ENCODE measurements at places on chromosomes 6 and 20.

GRCh38 chr6:52210227-52210626, 24.1 kb downstream of the IL17A start:
- DNase-seq: no peak

- DNase-seq: no peak
Measured at GRCh38 chr6:128336436-128337095, 183.8 kb downstream of the PTPRK start.

GRCh38 chr20:23366384-23366783, 4.4 kb downstream of the GZF1 start:
- DNase-seq: no peak

DNA sequence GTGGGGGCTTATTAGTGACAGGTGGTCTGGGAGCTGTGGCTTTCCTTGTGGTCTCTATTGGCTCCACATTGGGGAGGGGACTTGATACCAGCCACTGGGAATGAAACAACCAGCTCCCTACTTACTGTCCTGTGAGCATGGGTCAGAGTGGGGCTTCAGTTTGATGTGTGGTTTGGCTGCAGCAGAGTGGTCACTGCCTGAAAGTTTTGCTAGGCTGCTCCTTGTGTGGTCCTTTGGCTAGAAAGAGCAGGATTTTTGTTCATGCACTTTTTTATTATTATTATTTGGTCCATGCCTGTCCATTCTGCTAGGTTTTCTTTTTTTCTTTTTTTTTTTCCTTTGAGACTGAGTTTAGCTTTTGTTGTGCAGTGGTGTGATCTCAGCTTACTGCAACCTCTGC, 7.5 kb upstream of the TMEM14B start:
- DNase-seq: no peak

- no peak for DNase-seq
Measured at GRCh38 chr6:89254569-89254968, 37.4 kb upstream of the GABRR1 start.

GRCh38 chr20:6140947-6141346, 18.1 kb upstream of the FERMT1 start:
- DNase-seq: no peak

DNA sequence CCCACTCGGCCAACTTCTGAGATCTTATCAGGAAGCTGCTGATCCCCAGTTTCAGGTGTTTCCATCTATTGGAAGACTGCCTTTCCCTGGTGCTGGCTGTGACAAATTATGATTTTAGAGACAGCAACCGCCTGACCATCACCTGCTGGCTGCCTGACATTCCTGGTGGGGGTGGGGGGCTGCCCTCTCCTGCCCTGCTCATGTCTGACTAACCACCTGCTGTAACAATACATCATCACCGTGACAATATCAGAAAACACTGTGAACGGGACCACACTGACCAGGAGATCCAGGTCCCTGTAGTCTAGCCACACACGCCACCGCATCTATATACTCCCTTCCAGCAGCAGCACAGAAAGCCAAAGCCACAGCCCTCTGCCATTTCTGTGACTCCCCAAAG, 537.5 kb downstream of the QKI start:
- DNase-seq: no peak

- no peak for DNase-seq
Measured at GRCh38 chr6:30113003-30113759, at the start of gene TRIM31. TSS of gene TRIM31 (minus strand) at chr6:30113090. CDS start at chr6:30112805, 285 bp downstream.

DNA sequence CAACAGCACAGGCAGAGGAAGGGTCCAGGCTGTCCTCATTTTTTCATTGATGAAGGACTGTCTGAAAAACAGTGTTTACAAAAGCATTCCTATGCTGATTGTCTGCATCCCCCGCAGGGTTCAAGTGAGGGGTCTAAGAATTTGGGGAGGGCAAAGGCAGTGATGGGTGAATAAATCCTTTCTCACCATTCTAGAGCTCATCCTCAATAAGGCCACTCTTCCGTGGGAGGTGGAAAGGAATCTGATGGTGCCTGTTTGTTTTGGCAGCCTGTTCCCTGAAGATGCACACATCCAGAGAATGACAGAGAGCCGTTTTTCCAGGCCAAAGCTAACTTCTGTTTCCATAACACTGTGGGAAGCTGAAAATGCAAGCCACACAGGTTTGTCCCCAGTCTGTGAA, 164.5 kb downstream of the MOXD1 start:
- peak; percentile 81 for DNase-seq

GRCh38 chr6:150253489-150253888, 110.6 kb downstream of the PPP1R14C start:
- DNase-seq: no peak

DNA sequence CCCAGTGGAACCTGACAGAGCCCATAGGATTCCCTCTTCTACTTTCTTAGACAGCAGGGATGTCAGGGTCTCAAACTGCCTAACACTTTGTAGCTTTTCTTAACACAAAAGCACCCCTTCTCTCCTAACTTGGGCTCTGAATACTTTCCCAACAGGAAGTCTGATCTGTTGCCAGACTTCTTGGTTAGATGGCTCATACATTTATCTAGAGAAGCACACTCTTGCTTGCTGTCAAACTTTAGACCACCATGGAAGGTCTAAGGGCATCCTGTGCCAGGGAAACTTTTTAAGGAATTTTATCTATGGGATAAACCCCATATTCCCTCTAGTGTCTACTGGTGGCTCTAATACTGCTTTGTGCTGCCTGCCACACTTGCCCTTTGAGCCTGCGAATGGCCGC, 3.3 kb upstream of the C6orf136 start:
- DNase-seq: no peak

DNA sequence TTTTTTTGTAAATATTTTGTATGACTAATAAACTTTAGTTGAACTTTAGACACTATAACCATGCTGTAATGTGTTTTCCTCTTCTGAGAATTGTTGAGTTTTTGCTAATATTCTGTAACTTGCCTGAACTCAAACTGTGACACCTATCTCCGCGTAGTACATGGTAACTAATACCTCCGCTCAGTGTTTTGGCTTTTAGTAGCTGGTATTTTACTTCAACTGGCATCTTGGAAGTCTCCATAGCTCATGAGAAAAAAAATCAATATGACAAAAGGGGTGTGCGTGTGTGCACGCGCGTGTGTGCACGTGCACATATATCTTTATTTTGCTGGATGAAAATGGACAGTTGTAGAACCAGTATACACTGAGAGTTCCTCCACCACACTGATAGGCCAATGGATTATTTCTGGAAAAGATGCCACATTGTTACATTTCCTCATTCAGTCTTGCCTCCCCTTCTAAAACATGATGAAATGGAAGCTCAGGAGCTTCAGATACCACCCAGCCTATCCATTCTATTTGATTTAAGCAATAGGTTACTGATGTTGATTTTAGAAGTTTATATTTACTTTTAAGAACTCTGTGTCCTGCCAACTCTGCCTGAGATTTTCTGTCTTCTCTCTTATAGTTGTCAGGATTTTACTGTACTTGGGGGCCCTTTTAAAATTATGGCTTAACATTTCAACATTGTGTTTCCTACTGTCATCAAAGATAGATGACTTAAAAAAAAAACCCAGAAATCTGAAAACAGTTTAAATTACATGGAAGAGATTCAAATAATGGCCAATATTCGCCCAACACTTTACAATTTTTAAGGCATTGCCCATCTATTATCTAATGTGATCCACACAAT, 16.3 kb upstream of the ADGRG6 start:
- no peak for DNase-seq

DNA sequence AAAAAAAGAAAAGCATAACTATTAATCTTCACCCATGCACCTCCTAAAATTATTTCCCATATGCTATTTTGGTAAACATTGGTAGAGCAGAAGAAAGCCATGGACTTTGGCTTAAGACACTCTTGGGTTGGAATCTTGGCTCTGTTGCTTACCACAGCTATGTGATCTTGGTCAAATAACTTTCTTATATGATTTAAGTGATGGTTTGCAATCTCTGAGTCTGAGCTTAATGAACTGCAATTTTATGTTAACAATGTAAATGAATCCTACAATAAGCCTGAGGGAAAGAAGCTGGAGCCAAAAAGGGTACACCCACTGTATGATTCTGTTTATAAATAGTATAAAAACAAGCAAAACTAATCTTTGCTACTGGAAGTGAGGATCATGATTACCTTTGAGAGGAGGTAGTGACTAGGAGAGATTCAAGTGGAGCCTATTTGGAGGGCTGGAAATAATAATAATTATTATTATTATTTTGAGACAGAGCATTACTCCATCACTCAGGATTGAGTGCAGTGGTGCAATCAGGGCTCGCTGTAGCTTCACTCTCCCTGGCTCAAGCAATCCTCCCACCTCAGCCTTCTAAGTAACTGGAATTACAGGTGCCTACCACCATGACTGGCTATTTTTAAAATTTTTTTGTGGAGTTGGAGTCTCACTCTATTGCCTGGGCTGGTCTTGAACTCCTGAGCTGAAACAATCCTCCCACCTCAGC, 34.5 kb downstream of the ABRACL start:
- no peak for DNase-seq

DNA sequence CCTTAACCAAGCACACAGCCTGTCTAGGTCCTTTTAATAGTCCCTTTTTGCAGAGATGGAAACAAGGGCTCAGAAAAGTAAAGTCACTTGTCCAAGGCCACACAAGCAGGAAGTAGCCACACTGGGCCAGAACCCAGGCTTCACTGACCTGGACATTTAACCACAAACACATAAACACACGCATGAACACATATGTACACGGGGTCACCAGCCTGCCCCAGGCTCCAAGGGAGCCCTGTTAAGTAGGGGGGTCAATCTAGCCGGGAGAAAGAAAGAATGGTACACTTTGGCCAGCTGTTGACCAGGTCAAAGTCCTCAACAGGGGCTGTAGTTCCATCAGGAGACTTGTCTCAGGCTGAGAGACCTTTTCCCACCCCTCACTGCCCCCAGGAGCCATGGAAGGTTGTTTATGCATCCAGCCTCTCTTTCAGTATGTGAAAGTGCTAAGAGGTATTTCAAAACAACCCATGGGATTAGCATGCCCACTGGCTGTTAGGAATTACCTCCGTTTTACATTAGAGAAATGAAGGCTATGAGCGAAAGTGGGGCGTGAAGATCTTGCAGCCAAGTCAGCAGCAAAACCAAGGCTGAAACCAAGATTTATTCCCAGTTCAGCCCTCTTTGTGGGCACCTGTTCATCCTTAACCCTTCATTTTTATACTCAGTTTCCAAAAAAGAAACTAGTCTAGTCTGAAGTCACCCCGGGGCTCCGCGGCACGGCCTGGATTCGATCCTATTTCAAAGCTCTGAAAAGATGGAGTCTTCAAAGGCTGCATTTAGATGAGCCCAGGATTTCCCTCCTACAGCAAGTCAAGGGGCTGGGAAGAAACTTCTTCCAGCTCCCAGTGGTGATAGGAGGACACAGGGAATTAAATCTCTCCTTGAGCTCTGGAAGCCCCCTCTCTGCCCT, 9.8 kb downstream of the SDC4 start:
- DNase-seq: no peak

DNA sequence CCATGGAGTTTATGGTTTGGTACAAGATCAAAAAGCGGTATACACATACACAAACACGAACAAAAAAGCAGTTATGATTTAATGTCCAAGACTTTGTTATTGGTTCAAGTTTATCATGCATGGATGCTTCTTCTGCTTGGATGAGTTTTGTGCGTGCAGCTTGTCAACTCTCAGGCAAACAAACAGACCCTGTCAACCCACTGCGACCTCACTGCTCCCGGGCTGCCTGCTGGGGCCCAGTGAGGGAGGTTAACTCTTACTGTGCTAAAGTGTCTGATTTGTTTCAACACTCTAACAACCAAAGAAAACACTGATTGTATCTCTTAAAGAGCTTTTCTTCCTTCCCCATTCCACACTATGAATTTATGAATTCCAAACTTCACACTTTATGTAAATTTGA, 26.8 kb upstream of the DDR1 start:
- DNase-seq: no peak

DNA sequence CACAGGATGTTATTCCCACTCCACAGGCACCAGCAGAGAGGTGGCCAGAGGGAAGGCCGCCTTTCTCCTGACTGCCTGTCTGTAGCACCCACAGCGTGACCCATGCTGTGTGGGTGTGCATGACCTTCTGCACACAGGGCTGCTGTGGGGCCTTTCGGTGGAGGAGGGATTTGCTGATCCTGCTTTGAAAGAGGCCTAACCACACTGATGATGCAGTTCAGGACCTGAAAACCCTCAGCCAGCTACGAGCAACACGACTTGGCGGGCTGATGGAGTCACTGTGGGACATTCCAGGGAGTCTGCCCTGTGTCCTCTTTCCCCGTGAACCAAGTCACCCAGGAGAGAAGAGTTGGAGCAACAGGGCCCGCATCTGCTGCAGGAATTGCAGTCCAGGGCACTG, 49.1 kb downstream of the SYTL3 start:
- DNase-seq: no peak

DNA sequence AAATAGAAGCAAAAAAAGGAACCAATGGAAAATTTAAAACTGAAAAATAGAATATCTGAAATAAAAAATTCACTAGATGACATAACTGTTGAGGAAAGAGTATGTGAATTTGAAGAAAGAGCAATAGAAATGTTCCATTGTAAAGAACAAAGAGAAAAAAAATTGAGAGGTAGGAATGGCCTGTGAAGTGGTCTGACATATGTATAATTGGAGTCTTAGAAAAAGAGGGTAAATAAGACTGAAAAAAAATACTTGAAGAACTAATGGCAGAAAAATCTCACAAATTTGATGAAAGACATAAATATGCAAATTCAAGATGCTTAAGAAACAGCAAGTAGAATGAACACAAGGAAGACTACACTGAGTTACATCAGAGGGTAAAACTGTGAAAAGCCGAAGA, 93.4 kb downstream of the QKI start:
- no peak for DNase-seq

GRCh38 chr6:31881136-31881859, 2.5 kb upstream of the SLC44A4 start:
- DNase-seq: no peak

- DNase-seq: no peak
Measured at GRCh38 chr6:4268171-4268570, 132.8 kb upstream of the ECI2 start.

- DNase-seq: no peak
Measured at GRCh38 chr20:37688093-37688492, 5.7 kb upstream of the CTNNBL1 start.

- peak; percentile 95 for DNase-seq
Measured at GRCh38 chr6:26537160-26537845, 863 bp upstream of the HMGN4 start.

- DNase-seq: peak; percentile 40
Measured at GRCh38 chr20:45963059-45964005, 8.7 kb downstream of the ZNF335 start.

DNA sequence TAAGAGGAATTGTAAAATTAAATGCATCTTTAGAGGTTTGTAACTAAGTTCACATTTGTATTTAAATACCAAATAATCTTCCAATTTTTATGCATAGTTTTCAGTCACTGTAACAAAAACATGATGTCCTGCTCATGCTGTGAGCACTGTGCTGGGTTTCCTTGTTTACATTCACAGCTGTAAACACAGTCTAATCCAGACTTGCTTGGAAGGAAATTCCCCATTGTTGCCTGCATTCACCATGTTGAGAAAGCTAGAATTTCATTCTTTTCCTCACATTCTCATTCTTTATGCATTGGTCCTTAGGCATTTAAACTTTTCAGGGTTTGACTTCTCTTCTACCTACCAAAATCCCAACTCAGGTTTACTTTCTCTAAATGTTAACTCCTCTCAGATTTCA, 242.0 kb upstream of the TBX18 start:
- peak; percentile 7 for DNase-seq

- DNase-seq: no peak
Measured at GRCh38 chr6:155638200-155638599, 182.6 kb upstream of the NOX3 start.

- DNase-seq: no peak
Measured at GRCh38 chr20:56572172-56572571, 39.1 kb downstream of the FAM209B start.

Data from fibroblast of skin of back (primary cell).